ENCODE measurements at places on chromosomes 4 and X. TPM values are rescaled to one million over a fixed set of nuclear protein-coding genes. Genes with fewer than 3 reads are reported as not detected.

ASB5 gene
- not detected for total RNA-seq

GAGE1 gene
- not detected for total RNA-seq

TMEM156 gene
- 9.6 TPM for total RNA-seq

PLA2G12A gene
- total RNA-seq, result 10.3 TPM

CT45A2 gene
- not detected for total RNA-seq

TMPRSS11A gene
- not detected for total RNA-seq

FRMPD3 gene
- total RNA-seq, result not detected

PRKG2 gene
- 0.82 TPM for total RNA-seq

TMSB15B gene
- 10.2 TPM for total RNA-seq

C4orf50 gene
- not detected for total RNA-seq
